Retinal pigment epithelial cell (primary cell): ENCODE measurements at places on chromosomes 7 and 10.

- no peak for DNase-seq
These were observed 244.3 kb downstream of the PRKG1 start for GRCh38 chr10:51318399-51319172.

- DNase-seq = no peak
These were observed 108.9 kb upstream of the FAM20C start for GRCh38 chr7:83441-83840.

DNA sequence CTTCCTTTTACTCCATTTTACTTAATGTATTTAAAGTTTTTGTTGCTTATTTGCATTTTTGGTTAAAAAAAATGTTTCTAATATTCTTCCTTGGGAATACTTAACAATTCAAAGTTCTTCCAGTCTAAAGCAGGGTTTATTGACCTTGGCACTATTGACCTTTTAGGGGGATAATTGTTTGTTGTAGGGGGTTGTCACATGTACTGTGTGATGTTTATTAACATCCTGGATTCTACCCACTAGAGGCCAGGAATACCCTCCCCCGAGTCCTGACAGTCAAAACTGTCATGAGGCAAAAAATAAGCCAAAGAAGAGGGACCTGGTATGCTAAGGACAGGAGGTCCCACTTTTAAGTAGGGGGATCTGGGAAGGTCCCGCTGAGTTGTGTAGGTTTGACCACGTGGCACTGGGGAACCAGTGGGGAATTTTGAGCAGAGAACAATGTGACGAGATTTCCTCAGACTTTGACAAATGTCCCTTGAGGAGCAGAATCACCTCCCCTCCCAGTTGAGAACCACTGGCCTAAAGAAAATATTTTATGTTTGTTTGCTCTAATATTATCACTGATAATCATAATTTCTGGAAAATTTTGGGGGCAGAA, 178.3 kb upstream of the PRR15 start:
- DNase-seq = no peak

GRCh38 chr7:30465811-30466180, 12.8 kb downstream of the NOD1 start:
- DNase-seq = no peak

GRCh38 chr7:369476-370258, 79.7 kb downstream of the FOXL3 start:
- DNase-seq = no peak

GRCh38 chr10:129730993-129731325, 233.1 kb downstream of the EBF3 start:
- no peak for DNase-seq

- DNase-seq = no peak
These were observed 13.4 kb downstream of the AMZ1 start for GRCh38 chr7:2701424-2701823.

- no peak for DNase-seq
These were observed 159.1 kb downstream of the DGKI start for GRCh38 chr7:137687556-137688265.

GRCh38 chr7:137880432-137880831, 33.7 kb upstream of the DGKI start:
- peak; percentile 70 for DNase-seq

DNA sequence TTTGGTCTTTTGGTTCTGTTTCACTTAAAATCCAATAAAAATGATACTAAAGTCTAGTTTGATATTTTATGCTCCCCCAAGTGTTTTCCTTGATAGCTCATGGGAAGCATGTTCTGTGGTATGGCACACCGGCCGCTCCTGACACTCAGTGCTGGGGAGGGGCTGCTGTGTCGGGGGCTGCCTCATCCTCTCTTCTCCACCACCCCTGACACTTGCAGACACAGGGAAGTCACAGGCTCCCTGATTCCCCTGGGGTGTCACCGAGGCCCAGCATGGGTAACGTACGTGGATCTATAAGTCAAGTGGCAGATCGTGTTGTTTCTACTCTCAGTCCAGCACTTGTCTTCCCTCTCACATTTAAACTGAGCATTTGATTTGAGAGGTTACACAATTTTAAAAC, 508.6 kb downstream of the TNS3 start:
- DNase-seq = no peak

- peak; percentile 65 for DNase-seq
These were observed 165.4 kb downstream of the ADAM12 start for GRCh38 chr10:126222736-126223511.

GRCh38 chr7:134004829-134005505, 122.2 kb upstream of the LRGUK start:
- no peak for DNase-seq

GRCh38 chr7:7201578-7202374, 19.4 kb downstream of the C1GALT1 start:
- no peak for DNase-seq

DNA sequence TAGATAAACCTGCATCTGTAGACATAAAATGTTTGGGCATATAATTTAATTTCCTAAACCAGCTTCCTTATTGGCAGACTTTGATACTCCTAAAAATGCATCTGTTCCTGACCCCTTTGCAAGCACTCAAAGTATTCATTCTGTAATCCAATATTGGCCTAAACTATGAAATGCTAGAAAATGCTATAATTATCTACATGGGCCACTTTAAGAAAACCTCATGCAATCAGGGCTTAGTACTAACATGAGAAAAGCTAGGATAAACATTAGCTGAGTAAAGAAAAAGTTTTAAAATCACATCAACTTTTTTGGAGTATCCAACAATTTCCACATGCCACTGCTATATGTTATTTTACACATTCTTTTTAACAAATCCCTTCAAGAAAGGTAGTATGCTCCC, 57.2 kb downstream of the PARD3 start:
- DNase-seq = no peak

DNA sequence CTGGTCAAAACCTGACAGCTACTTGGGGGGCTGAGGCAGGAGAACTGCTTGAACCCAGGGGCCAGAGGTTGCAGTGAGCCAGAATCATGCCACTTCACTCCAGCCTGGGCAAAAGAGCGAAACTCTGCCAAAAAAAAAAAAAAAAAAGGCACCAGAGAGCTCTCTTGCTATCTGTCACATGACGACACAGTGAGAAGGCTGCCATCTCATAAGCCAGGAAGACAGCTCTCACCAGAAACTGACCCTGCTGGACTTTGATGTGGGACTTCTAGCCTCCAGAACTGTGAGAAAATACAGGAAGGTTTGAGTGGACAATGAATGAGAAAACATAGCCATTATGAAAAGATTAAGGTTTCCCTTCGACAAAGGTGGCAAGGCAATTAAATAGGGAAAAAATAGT, 51.1 kb upstream of the KCNIP2 start:
- DNase-seq = no peak

GRCh38 chr10:17380016-17380415, 74.4 kb downstream of the ST8SIA6 start:
- no peak for DNase-seq

GRCh38 chr10:128701381-128701780, 575.2 kb upstream of the MKI67 start:
- DNase-seq = no peak

- no peak for DNase-seq
These were observed at the start of gene SCRN1 for GRCh38 chr7:29989257-29989995. TSS of gene SCRN1 (minus strand) at chr7:29989801. CDS start at chr7:29969067, 20,734 bp downstream.

DNA sequence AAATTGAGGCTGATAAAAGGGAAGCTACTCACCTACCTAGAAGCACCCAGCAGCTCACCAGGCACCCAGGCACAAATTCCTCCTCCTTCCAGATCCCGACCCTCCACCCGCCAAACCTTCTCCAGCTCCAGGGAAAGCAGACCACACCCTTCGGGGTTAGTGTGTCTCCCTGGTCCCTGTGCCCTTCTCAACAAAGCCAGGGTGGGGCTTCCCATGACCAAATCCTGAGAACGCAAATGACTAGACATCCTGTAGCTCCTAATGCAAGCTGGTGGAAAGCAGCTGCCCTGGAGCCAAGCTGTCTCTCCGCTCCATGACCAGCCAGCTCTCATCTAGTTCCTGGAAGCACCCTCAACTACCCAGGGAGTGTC, 4.4 kb downstream of the TBX20 start:
- DNase-seq = no peak

GRCh38 chr10:132414402-132415016, 17.5 kb downstream of the PWWP2B start:
- DNase-seq = no peak

DNA sequence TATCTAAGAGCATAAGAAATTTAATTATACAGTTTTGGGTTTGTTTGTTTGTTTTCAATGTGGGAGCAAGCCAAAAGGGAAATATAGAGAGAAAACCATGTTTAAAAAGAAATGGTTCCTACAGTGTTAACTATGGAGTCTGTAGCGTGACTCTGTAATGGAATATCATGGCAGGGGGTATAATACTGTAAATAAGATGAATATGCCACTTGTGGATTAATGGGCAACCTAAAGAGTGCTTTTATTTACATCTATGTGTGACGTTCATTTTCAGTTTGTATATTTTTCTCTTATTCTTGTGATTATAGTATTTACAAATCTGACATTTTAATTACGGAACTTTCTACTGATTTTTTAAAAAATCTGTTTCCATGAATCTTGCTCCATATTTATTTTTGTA, 95.9 kb downstream of the POLL start:
- DNase-seq = no peak

- DNase-seq = no peak
These were observed 29.9 kb downstream of the GSAP start for GRCh38 chr7:77386165-77386822.
